Retina (tissue), 1 donor: ENCODE measurements at places on chromosomes 1 and 21.

DNA sequence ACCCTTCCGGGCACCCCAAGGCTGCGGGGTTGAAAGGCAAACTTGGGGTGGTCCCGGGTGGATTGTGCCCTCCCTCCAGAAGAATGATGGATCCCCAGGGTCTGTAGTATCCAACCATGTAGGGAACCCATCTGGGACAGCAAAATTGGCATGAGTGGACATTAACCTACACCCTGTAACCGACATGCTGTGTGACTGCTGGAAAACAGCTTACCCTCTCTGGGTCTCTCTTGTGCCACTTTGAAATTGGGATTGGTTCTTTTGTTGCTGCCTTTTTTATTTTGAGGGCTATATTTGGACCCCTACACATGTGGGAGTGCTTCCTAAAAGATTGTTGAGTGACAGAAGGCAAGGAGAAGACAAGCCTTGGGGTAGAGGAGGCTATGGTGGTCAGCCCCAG lies 19.5 kb downstream of the PADI1 start:
- no peak for DNase-seq

DNA sequence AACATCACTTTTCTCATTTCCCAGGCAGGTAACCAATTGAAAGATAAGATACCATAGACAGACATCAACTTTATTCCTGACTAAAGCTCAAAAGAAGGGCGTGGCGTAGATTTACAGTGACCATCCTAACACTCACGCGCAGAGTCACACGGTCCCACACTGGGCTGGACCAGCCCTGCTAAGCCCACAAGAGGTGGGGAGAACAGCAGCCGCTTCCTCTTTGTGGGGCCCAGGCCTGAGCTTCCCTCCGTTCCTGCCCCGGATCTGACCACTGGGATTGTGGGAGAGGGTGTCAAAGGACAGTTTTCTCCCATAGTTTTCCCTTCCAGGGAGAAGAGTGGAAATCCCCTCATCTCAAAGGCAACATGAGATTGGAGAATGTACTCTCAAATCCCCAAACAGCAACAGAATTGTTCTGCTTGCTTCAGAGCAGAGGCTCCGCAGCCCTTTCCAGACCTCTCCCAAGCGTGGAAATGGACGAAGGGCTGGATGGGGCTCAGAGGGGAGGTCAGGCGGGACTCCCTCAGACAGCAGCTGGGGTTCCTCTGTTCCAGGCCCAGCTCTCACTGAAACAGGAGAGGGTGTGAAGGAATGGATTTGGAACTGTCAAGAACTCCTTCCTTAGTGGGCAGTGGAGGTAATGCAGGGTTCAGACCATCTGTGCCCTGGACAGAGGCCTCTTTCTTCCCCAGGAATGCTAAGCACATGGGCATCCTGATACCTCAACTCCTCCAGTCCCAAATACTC lies 33.7 kb downstream of the L1TD1 start:
- no peak for DNase-seq

- no peak for DNase-seq
Measured at GRCh38 chr1:163914785-163915413, 593.1 kb downstream of the NUF2 start.

- DNase-seq, result no peak
Measured at GRCh38 chr21:25176637-25177412, 430.5 kb downstream of the MRPL39 start.

DNA sequence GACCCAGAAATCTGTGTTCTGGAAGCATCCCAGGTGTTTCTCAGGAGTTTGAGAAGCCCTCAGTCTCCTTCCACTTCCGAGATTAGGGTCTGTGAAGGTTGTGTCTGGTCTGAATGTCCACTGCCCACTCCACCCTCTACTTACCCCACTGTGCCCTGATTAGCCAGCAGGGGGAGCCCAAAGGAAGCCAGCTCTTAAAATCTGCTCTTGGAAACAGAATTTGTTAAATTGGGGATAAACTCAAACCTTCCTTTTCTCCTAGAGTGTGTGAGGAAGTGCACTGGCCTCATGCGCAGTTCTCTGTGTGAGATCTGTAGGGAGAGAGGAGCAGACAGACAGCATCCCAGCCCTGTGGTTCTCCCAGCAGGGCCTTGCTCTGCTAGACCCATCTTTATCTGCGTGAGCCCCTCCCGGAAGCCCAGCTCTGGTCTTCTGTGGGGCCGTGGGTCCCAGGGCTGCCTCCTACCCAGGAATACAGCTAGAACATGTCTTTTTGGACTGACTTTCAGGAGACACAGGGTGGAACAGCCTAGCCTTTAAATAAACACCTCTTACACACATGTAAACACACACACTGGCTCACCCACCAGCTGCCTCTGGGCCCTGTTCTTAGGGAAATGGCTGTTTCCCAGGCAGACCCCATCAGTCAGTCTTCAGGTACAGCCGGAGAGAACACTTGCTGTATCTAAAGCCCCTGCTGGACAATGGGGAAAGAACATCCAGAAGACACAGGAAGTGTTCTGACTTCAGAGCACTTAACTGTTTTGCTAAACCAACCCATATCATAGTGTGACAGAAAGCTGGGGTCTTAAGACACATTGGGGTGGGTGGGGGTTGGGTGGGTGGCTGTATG lies 52.2 kb downstream of the SMYD2 start:
- DNase-seq, result peak; percentile 64

DNA sequence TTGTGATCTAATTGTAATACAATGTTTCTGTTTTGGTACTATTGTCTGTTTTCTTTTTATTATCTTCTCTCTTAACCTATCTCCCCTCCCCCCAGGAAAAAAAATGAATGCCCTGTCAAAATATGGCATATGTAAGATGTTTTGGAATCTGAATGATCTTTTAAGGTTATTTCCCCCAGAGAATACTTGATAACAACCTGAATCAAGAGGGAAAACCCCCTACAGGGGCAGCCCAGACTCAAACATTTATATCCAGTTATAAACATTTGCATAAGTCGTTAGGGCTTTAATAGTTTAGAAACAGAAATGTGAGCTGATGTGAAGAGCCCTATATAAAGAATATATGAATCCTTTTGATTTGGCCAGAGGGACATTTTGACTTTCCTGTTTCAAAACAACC lies 169.5 kb downstream of the VAV3 start:
- DNase-seq, result no peak

GRCh38 chr1:69126796-69127195 lies 440.9 kb upstream of the LRRC7 start:
- no peak for DNase-seq

GRCh38 chr1:172753964-172754363 lies 95.1 kb downstream of the FASLG start:
- DNase-seq, result no peak

- DNase-seq, result no peak
Measured at GRCh38 chr1:239456788-239457187, 70.4 kb downstream of the CHRM3 start.

DNA sequence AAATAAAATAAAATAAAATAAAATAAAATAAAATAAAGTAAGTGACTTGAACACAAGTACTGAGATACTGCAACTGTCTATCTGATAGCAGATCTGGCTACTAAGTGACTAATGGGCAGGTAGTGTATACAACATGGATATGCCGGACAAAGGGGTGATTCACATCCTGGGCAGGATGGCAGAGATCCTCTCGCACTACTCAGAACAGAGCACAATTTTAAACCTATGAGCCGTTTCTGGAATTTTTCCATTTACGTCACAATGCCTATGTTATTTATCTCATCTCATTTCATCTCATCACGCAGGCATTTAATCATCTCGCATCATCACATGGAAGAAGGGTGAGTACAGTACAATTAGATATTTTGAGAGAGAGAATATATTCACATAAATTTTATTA lies 233.3 kb upstream of the COA6 start:
- DNase-seq, result no peak

DNA sequence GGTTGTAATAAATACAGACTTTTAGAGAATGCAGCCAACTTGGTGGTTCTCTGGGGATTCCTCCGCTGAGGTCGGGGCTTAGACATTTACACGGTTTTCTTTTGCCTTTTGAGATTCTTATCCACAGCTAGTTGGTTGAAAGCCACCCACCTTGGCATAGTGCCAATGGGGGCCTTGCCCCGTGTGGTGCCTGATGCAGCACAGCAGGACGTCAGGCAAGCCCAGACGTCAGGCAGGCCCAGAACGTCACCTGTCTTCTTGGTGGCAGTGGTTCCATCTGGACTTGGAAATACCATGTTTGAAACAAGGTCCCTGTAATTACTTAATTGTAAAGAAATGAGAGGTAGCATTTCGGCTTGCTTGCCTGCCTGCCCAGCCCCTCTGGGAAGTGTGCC lies 78.5 kb downstream of the GALNT2 start:
- no peak for DNase-seq

- no peak for DNase-seq
Measured at GRCh38 chr1:62373221-62373620, 54.0 kb upstream of the KANK4 start.

DNA sequence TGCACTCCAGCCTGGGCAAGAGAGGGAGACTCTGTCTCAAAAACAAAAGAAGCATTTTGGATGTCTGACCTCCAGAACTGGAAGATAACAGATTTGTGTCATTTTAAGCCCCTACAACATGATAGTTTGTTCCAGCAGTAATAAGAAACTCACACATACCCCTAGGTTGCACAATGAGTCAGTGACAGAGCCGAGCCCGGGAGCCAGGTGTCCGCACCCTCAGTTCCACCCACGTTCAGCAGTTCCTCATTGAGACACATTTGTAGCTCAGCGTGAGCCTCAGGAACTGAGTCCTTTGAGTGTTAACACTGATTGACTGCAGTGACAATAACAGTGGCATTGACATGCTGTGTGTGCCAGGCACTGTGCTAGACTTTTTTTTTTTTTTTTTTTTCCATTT lies 19.8 kb downstream of the LRRC38 start:
- no peak for DNase-seq

DNA sequence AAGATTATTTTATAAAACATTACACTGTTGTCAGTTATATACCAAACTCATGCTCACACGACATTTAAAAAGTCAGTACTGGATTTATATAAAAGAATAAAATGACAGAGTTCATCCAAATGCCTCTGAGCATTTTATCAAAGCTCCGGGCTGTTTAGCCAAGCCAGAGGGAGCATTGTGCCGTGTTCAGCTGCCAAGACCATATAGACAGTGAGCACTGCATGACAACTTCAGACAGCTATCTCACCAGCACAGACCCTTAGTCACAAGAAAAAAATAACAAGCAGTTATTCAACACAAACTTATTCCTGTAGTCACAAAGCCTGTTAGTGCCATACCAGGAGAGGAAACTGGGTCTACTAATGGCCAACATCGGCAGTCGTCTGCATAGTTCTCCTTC lies 88.0 kb upstream of the PBX1 start:
- no peak for DNase-seq

- DNase-seq, result no peak
Measured at GRCh38 chr21:35565204-35565611, 495.1 kb downstream of the SETD4 start.

- DNase-seq, result peak; percentile 95
Measured at GRCh38 chr1:153977250-153978240, at the start of gene JTB. Gene JTB (minus strand): TSS chr1:153977674. CDS start chr1:153977252, 422 bp downstream.

DNA sequence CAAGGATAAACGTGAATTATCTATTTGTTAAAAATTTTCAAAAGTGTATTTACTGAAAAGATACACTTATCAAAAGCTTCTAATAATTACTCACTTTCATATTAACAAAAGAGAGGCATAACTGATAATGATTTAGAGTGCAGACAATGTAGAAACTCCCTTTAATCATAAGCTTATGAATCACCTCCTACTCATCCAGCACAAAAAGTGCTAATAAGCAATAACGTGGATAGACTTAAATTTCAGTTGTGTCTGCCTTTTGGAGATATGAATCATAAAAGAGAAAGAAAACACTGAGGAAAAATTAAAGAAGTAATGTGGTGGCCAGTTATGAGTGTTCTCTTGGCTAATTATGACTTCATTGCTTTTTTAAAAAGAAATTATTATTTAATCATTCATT lies 827.6 kb upstream of the B3GALT2 start:
- DNase-seq, result no peak

GRCh38 chr1:64601207-64601606 lies 131.3 kb downstream of the CACHD1 start:
- DNase-seq, result no peak

GRCh38 chr1:7579016-7579415 lies 192.1 kb upstream of the VAMP3 start:
- DNase-seq, result no peak

DNA sequence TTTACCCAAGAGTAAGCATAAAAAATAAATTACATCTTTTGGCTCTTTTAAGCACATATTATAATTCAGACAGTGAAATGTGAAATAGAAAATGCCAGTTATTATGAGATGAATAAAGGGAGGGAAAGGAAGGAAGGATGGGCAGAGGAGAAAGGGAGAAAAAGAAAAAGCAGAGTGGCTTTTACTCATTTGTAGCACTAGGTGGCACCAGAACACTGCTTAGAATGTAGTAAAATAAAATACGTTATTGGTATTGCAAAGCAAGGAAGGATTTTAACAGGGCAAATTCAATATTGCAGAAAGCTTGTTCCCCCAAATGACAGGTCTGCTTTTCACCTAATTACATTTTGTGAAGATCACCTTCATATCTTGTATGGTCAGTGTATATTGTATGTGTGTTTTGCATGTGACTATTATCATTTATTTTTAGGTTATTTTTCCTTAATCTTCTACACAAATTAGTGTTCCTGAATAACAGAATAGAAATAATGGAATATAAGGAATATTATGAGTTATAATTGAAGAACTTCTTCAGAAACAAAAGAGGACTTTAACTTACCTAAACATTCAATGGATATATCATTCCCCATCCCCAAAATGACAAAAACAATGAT lies 9.1 kb upstream of the PCNX2 start:
- peak; percentile 40 for DNase-seq

GRCh38 chr21:45379901-45380330 lies 25.0 kb upstream of the COL18A1 start:
- DNase-seq, result no peak

- no peak for DNase-seq
Measured at GRCh38 chr21:42276076-42276475, 39.1 kb downstream of the TFF3 start.

DNA sequence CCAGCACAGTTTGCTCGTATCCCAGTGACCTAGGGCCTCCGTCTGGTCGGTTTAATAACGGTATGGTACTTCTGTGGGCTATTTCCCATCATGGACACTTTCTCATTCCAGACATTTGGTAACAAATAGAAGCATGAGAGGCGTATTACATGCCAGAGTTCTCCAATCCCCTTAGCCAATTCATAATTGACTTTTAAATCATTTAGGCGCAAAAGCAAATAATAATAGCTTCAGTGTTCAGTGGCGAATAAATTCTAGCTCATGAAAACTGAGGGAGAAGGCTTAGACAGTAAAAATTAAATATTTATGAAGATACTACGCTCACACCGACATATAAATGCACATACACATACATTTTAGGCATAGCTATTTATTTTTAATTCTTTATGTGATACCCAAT lies 50.6 kb downstream of the CD247 start:
- no peak for DNase-seq

DNA sequence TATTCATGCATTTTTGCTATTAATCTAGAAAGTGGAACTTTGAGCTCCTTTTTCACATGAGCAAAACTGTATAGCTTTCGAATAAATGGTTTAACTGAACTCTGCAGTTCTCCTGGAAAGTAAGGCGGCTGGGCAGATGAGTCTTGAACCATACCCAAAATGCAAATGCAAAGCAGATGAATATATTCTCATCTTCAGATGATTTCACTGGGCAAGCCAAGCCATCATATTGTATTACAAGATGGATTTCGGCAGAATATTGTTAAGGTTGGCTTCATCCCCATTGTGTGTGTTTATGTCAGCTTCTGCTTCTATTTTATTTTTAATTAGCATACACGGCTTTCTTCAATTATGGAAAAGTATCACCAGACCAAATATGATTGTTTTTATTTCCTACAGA lies 209.6 kb downstream of the GREM2 start:
- DNase-seq, result no peak
